Lower lobe of right lung (tissue), 2 donors: ENCODE measurements at places on chromosomes 7 and 10. TPM values are rescaled to one million over a fixed set of nuclear protein-coding genes. Genes with fewer than 3 reads are reported as not detected.

The DLX5 gene
- not detected for total RNA-seq

- no peak overlapping the region for H3K4me3 ChIP-seq
- no peaks in the 10 kb centered on the region for H3K27me3 ChIP-seq
- H3K36me3 ChIP-seq = no peaks in the 10 kb centered on the region
- no peak overlapping the region for H3K27ac ChIP-seq
- DNase-seq = no peak
Observed at GRCh38 chr7:157527686-157528085, 190.9 kb downstream of the DNAJB6 start.

The RTKN2 gene
- total RNA-seq = 109 TPM

- no peak for DNase-seq
- no peaks in the 10 kb centered on the region for H3K27me3 ChIP-seq
- H3K27ac ChIP-seq = no peak overlapping the region
- H3K36me3 ChIP-seq = no peaks in the 10 kb centered on the region
- H3K4me1 ChIP-seq = no peaks in the 10 kb centered on the region
Observed at GRCh38 chr10:94037286-94037685, 43.6 kb downstream of the PLCE1 start.
